Neural progenitor cell (in vitro differentiated cells): ENCODE measurements at places on chromosomes 13 and 19.

GRCh38 chr19:13121551-13122274, 3.6 kb downstream of the NACC1 start:
- no peak for DNase-seq
- no peaks in the 10 kb centered on the region for H3K27me3 ChIP-seq
- no peaks in the 10 kb centered on the region for H3K36me3 ChIP-seq

GRCh38 chr13:102555914-102556553, 40.8 kb upstream of the TPP2 start:
- H3K4me3 ChIP-seq, result no peak overlapping the region
- no peak overlapping the region for H3K27ac ChIP-seq
- H3K27me3 ChIP-seq, result no peaks in the 10 kb centered on the region
- peak; percentile 39 for DNase-seq

DNA sequence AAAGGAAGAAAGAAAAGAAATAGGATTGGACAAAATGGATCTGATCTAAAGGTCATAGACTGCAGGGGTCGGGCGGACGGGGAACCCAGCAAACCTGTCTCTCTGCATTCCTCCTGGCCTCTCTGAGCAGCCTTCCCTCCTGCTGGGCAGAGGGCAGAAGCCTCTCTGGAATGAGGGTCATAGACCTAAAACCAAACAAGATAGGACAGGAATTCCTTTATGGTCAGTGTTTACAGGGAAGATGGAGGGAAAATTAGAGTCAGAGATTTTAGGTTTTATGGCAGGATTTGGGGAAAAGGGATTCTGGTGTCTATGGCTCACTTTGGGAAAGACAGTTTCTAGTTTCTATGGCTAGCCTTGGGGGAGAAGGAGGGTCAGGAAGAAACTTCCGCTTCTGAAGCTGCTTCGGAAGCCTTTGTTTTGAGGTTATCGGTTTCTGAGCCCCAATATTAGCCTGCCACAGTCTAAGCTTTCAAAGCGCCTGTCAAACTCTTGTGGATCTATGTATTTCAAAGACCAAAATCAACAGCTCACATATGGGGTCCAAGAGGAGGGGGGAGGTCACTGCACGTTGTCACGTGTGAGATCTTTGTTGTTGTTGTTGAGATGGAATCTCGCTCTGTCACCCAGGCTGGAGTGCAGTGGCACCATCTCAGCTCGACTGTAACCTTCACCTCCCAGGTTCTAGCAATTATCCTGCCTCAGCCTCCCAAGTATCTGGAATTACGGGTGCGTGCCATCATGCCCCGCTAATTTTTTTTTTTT, 18.9 kb upstream of the DPRX start:
- H3K36me3 ChIP-seq, result no peaks in the 10 kb centered on the region
- no peak overlapping the region for H3K27ac ChIP-seq
- peak; percentile 36 for DNase-seq
- H3K4me3 ChIP-seq, result no peak overlapping the region
- no peaks in the 10 kb centered on the region for H3K27me3 ChIP-seq

DNA sequence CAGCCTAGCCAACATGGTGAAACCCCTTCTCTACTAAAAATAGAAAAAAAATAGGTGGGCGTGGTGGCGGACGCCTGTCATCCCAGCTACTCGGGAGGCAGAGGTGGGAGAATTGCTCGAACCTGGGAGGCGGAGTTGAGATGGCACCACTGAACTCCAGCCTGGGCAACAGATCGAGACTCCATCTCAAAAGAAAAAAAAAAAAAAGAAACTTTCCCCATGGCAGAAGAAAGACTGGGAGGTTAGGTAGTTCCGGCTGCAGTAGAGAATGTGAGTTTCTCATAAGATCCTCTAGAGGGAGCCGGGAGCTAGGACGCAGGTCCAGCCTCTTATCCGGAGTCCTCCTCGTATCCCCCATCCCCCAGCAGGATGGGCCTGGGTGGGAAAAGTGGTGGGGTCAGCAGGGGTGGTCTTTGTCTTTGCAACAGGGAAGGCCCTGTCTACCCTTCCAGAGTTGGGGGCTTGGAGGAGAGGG, 13.2 kb upstream of the CREB3L3 start:
- peaks cover 8% of the 10 kb centered on the region for H3K27me3 ChIP-seq
- no peak overlapping the region for H3K4me3 ChIP-seq
- H3K4me1 ChIP-seq, result no peaks in the 10 kb centered on the region
- no peaks in the 10 kb centered on the region for H3K36me3 ChIP-seq
- no peak overlapping the region for H3K27ac ChIP-seq
- DNase-seq, result peak; percentile 88

DNA sequence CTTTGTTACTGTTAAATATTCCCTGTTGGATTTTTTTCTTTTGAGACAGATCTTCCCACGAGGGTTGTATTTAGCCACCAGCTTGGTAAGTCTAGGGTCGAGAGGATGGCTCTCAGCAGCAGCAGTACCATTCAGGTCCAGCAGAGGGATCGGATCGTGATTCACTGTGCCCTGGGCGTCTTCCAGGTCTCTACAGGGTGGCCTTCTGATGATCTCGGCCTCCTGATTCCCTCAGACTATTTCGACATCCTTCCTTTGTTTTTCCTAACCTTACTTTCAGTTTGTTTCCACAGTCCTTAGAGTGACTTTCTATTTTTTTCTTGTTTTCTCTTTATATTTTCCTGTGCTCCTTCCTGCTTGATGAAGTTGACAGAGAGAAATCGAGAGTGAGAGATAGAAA, 1436.9 kb downstream of the UQCRFS1 start:
- H3K36me3 ChIP-seq, result no peaks in the 10 kb centered on the region
- H3K27ac ChIP-seq, result no peak overlapping the region
- no peak overlapping the region for H3K4me3 ChIP-seq
- no peaks in the 10 kb centered on the region for H3K27me3 ChIP-seq
- H3K4me1 ChIP-seq, result no peaks in the 10 kb centered on the region

DNA sequence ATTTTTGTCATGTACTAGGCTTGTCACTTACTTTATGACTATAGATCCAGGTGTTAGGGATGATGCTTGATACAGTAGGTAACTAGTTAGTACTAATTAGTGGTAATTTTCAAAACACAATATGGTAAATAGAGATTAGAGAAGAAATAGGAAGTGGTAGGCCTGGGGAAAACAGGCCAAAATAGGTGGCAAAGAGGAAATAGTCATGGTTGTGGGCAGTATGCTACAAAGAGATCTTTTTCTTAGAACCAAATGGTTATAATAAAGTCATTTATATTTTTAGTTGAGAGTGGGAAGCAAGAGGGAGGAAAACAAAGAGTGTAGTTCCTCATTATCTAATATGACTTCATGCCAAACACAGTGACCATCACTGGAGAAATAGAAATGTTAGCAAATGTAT, 9.1 kb upstream of the VWA8 start:
- no peak overlapping the region for H3K27ac ChIP-seq
- no peak for DNase-seq
- no peak overlapping the region for H3K4me3 ChIP-seq
- H3K36me3 ChIP-seq, result no peaks in the 10 kb centered on the region
- H3K27me3 ChIP-seq, result no peaks in the 10 kb centered on the region
- peaks cover 9% of the 10 kb centered on the region for H3K4me1 ChIP-seq

DNA sequence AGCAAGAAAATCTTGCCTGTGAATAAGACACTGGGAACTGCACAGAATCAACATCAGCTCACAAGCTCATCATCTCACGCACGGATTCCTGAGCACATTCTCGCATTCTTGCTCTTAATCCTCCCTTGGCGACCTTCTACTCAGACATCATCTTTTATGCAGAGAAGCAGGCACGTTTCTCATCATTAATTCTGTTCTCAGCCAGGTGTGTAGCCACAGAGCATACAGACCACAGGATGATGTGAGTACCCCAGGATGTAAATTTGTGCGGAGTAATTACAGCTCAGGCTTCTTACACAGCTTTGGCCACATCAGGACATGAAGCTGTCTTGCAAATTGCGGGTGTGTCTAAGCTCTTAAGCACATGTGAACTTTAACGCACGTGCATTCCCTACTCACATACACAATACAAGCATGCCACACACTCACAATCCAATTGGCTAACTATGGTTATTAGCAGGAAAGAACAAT, 36.5 kb upstream of the SACS start:
- peaks cover 29% of the 10 kb centered on the region for H3K4me1 ChIP-seq
- H3K4me3 ChIP-seq, result no peak overlapping the region
- peaks cover 11% of the 10 kb centered on the region for H3K27me3 ChIP-seq
- DNase-seq, result peak; percentile 69
- H3K36me3 ChIP-seq, result no peaks in the 10 kb centered on the region

- H3K27me3 ChIP-seq, result no peaks in the 10 kb centered on the region
- no peak overlapping the region for H3K27ac ChIP-seq
- H3K4me1 ChIP-seq, result peaks cover 44% of the 10 kb centered on the region
- no peak for DNase-seq
- H3K4me3 ChIP-seq, result peak overlapping the region; percentile 72
These were observed 140 bp downstream of the PLEKHJ1 start for GRCh38 chr19:2236064-2236313.

DNA sequence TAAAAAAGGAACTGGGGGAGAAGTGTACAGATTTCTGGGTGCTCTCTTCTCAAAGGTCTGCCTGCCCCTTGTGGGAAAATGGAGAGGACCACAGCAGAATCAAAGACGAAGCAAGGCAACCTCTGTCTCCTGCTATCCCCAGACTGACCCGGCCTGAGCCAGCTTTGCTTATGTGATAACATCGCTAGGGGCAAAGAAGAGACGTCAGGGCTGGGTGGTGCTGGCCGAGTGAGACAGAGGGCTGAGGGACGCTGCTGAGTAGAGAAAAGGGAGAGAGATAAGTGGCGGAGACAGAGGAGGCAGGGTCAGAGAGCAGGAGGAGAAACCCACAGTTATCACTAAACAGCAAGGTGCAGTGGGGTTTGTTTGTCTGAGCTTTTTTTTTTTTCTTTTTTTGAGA, 4.6 kb upstream of the MUC16 start:
- no peaks in the 10 kb centered on the region for H3K27me3 ChIP-seq
- H3K4me1 ChIP-seq, result peaks cover 7% of the 10 kb centered on the region
- no peak overlapping the region for H3K4me3 ChIP-seq
- DNase-seq, result no peak

GRCh38 chr19:47408156-47408938, 11.0 kb downstream of the MEIS3 start:
- H3K36me3 ChIP-seq, result no peaks in the 10 kb centered on the region
- no peak for DNase-seq
- no peaks in the 10 kb centered on the region for H3K4me1 ChIP-seq
- no peak overlapping the region for H3K4me3 ChIP-seq
- no peak overlapping the region for H3K27ac ChIP-seq

DNA sequence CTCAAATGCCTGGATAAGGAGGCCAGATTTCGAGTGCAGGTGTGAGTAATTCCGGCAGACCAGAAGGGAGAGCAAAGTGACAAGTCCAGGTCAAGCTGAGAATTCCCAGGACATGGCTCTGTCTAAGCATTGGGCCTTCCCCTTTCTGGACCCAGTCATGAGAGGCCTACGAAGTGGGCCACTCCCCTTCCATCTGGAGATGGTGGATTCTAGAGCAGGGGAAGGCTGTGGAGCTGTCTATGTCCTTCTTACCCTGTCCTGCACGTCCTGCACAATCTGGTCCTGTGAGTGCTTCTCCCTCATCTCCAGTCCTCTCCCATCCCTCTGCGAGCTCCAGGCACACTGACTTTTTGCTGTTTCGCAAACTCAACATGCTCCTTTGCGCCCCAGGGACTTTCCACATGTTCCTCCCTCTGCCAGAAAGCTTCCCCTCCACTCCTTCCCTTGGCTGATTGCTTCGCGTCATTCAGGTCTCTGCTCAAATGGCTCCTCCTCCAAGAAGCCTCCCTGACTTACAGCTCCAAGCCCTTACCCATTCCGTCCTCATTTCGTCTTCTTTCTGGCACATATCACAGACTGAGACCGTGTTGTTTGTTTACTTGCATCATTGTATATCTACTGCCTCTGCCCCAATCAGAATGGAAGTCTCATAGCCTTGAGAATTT, 193.2 kb downstream of the URI1 start:
- no peaks in the 10 kb centered on the region for H3K27me3 ChIP-seq
- H3K4me1 ChIP-seq, result peaks cover 14% of the 10 kb centered on the region
- no peak overlapping the region for H3K27ac ChIP-seq
- no peak for DNase-seq
- no peak overlapping the region for H3K4me3 ChIP-seq

- peaks cover 21% of the 10 kb centered on the region for H3K4me1 ChIP-seq
- no peak overlapping the region for H3K4me3 ChIP-seq
- no peaks in the 10 kb centered on the region for H3K27me3 ChIP-seq
- H3K27ac ChIP-seq, result peak overlapping the region; percentile 69
These were observed 176.1 kb downstream of the TM9SF2 start for GRCh38 chr13:99677116-99677951.

- no peak overlapping the region for H3K27ac ChIP-seq
- H3K4me1 ChIP-seq, result peaks cover 3% of the 10 kb centered on the region
- no peaks in the 10 kb centered on the region for H3K36me3 ChIP-seq
- DNase-seq, result no peak
- no peak overlapping the region for H3K4me3 ChIP-seq
These were observed 999.4 kb downstream of the UQCRFS1 start for GRCh38 chr19:28213470-28214082.

DNA sequence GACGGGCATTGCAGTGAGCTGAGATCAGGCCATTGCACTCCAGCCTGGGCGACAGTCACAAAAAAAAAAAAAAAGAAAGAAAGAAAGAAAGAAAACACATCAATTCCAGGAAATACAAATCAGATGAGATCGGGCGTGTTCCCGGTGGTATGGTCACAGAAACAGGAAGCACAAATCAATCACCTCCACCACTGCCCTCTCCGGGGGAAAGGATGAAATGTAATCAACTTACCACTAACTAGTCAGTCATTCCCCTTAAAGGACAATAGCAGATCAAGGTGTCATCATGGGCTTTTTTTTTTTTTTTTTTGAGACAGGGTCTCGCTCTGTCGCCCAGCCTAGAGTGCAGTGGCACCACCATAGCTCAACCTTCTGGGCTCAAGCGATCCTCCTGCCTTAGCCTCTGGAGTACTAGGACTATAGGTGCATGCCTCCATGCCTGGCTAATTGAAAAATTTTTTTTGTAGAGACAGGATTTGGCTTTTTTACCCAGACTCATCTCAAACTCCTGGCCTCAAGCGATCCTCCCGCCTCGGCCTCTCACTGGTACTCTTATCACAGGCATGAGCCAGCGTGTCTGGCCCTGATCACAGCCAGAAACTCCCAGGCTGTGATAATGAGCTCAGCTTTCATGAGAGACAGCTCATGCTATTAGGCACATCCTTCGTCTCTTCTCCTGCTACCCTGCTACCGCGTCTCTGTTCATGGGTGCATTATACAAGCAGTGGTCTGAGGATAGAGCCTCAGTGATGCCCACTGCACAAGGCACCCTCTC, 6.8 kb upstream of the DPRX start:
- DNase-seq, result no peak
- no peak overlapping the region for H3K27ac ChIP-seq
- no peak overlapping the region for H3K4me3 ChIP-seq

DNA sequence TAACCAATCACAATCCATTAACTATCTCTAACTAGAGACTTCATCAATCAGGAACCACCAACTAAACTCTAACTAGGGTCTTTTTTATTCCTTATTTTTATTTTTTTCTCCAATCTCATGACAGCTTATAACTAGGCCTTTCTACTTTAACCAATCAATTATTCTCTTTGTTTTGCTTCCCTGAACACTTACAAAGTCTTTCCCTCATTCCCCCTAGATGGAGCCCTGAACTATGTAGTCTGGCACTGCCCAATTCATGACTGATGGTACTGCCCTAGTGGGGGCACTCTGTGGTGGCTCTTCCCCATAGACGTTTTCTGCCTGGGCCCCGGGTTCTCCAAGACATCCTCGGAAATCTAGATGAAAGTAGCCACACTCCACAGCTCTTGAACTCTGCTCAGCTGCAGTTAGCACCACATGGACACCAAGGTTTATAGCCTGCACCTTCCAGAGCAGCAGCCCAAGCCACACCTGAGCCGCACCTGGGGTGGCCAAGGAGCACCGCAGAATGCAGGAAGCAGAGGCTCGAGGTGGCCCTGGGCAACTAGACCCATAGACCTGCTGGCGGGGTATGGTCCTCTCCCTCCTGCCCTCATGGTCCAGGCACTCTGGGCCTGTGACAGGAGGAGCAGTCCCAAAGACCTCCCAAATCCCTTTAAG, 6.6 kb downstream of the ATP7B start:
- peaks cover 3% of the 10 kb centered on the region for H3K27me3 ChIP-seq
- no peaks in the 10 kb centered on the region for H3K4me1 ChIP-seq
- H3K27ac ChIP-seq, result no peak overlapping the region
- H3K4me3 ChIP-seq, result no peak overlapping the region
- DNase-seq, result no peak
